ENCODE measurements at places on chromosomes 6 and 20.
A peak's percentile ranks its signal among the peaks of the same experiment; 100 is the strongest.

GRCh38 chr6:1496836-1497760 is 107.7 kb downstream of the FOXF2 start:
- no peak for DNase-seq

- no peak for DNase-seq
These were observed 372.7 kb downstream of the ADGRB3 start for GRCh38 chr6:69007781-69008180.

GRCh38 chr6:111231090-111231459 is 143.8 kb downstream of the SLC16A10 start:
- no peak for DNase-seq

DNA sequence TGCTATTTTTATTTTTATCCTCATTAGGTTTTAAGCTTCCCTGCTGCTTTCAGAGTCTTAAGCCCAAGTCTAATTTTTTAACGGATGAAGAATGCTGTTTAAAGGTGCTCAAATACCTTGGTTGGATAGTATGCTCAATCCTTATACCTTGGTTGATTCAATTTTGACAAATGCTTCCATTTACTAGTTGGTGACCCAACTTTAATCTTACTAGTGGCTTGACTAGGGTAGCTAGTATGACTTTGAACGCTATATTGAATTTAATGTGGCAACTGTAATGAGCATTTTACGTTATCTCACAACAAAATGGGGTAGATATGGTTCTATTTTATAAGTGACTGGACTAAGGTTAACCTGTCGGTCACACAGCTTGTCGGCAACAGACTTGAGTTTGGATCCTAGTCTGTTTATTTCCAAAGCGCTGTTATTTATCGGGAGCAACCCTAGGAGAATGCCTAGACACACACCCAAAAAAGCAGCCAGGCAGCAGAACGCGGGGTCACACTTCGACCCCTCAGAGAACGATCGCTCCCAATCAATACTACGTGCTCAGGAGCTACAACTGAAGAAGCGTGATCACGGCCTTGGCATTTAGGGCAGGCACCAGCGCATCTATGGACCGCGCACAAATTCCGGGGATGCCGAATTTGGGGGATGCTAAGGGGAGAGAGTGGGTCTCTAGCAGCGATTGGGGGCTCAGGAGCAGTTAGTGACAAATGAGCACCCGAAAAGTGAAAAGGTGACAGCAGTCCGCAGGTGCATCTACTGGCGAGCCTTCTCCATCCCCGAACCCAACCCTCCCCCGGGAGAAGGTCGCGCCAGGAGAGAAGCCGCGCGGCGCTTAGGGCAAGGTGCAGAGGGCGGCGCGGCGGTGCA is 586 bp upstream of the ALDH5A1 start:
- no peak for DNase-seq

- DNase-seq: no peak
These were observed 731.3 kb upstream of the NRSN1 start for GRCh38 chr6:23394681-23395080.

- no peak for DNase-seq
These were observed 20.4 kb downstream of the VTA1 start for GRCh38 chr6:142167486-142167885.

DNA sequence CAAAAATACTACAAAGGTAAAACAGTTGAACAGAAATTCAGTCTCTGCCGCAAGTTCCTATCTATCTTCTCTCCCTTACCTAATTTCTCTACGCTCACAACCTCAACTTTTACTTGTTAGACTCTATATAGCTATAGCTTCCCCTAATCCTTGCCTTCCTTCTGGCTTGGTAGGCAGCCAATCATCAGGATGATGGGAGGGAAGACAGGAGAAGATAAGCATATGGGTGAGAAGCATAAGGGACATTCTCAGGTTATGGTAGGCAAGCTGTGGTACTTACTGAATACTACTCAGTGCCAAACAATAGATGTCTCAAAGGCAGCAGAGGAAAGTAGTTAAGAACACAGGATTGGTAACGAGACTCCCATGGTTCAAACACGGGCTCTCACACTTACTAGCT is 7.8 kb downstream of the CCNC start:
- no peak for DNase-seq

DNA sequence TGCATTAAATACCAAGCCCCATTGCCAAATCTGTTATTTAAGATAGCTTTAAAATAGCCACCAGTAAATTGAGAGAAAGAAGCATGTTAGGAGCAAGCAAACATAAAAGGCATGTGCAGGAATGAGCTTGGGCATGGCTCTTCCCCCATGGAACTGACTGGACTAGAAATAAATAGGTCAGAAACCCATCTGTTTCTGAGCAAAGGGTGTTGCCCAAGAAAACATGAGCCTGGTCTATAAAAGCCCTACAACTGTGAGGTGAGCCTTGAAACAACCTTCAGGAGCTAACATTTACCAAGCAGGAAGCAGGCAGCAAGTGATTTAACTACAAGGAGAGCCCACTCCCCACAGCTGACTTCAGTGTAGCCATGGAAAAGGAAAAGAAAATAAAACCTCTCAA is 126.3 kb downstream of the C6orf118 start:
- no peak for DNase-seq

DNA sequence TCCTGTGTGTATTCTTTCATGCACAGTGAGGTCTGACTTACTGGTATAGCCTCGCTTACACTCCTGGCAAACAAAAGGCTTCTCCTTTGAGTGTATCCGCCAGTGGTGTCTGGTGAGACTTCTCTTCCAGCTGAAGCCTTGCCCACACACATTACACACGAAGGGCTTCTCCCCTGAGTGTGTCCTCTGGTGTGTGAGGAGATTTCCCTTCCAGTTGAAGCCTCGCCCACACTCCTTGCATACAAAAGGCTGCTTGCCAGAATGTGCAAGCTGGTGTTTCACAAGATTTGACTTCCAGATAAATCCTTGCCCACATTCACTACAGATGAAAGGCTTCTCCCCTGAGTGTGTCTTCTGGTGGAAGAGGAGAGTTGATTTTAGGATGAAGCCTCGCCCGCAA is 21.5 kb downstream of the ZNF337 start:
- DNase-seq: no peak

DNA sequence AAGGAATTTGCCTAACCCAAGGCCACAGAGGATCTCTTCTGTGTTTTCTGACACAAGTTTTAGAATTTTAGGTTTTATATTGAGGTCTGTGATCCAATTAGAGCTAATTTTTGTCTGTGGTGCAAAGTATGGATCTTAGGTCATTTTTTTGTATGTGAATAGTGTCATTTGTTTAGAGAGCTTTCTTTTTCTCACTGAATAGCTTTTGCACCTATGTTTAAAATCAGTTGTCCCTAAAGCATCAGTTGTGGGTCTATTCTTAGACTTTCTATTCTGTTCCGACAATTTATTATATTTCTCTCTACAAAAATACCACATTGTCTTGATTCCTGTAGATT is 341 bp upstream of the MCM9 start:
- DNase-seq: no peak

GRCh38 chr20:47262365-47263013 is 94.0 kb downstream of the ZMYND8 start:
- DNase-seq: no peak

- no peak for DNase-seq
These were observed 3.2 kb upstream of the ABT1 start for GRCh38 chr6:26593278-26594130.

GRCh38 chr6:111829998-111830397 is 43.3 kb downstream of the FYN start:
- DNase-seq: no peak

- peak; percentile 47 for DNase-seq
These were observed 176.6 kb upstream of the POU3F2 start for GRCh38 chr6:98657764-98658163.

DNA sequence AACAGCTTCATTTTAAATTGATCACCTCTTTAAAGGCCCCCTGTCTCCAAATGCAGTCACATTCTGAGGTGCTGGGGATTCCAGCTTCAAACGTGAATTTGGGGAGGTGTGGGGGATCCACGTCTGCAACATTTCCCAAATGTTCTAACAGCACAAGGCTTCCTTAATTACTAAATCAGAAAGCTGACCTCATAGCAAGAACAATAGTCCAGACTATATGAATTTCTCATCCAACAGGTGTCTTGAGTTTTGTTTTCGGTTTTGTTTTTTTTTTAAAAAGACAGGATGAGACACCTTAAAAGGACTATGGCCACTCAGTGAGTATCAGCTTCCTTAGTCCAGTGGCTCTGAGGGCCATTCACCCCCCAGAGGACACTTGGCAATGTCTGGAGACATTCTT is 11.5 kb downstream of the ATP9A start:
- no peak for DNase-seq

DNA sequence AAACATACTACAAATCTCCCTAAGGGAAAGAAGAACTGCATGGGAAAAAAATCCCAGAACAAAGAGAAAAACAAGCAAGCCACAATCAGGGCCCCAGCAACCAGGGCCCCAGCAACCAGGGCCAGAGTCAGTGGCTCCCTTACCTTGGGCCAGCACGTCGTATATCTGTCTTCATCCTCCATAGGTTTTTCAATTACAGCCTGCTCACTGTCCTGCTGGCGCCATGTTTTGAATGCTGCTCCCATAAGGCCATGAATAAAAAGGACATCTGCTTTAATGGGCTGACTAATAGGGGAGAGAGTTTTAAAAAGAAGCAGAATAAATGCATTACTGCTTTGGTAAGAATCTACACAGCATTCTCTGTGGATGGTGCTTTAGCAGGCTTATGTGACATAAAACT is 49.2 kb downstream of the SERAC1 start:
- DNase-seq: no peak

GRCh38 chr6:11366183-11366933 is 133.9 kb upstream of the NEDD9 start:
- no peak for DNase-seq

- peak; percentile 77 for DNase-seq
These were observed 128.8 kb downstream of the SOBP start for GRCh38 chr6:107618672-107619071.

GRCh38 chr6:44254191-44255104 is 2.9 kb downstream of the SLC35B2 start:
- DNase-seq: no peak

- no peak for DNase-seq
These were observed 71.1 kb upstream of the RUNX2 start for GRCh38 chr6:45256697-45257695.

DNA sequence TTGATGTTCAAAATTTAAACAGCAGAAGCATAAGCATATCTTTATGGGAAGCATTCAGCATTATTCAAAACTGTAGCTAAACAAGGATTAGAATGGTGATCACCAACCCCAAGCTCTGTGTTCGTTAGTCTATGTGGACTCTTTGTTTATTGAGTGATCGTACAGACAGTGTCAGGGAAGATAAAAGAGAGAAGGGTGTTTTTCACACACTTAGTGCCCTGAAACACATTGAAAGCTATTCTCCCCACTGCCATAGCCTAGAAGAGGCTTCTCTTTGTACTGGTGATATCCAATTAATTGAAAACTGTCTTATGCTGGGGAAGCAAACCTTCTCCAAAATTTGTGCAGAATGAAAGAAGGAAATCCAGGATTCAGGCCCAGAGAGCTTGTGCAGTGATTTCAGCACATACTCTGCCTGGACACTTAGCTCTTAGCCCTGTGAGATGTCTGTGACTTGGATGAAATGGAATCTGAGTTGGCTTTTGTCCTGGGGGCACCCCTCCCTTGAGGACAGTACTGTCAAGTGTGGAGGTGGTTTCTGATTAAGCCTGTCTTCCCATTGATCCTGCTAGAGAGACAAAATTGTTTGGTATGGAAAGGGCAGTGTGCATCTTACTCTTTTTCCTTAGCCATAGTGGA is 125.7 kb upstream of the MTHFD1L start:
- no peak for DNase-seq

DNA sequence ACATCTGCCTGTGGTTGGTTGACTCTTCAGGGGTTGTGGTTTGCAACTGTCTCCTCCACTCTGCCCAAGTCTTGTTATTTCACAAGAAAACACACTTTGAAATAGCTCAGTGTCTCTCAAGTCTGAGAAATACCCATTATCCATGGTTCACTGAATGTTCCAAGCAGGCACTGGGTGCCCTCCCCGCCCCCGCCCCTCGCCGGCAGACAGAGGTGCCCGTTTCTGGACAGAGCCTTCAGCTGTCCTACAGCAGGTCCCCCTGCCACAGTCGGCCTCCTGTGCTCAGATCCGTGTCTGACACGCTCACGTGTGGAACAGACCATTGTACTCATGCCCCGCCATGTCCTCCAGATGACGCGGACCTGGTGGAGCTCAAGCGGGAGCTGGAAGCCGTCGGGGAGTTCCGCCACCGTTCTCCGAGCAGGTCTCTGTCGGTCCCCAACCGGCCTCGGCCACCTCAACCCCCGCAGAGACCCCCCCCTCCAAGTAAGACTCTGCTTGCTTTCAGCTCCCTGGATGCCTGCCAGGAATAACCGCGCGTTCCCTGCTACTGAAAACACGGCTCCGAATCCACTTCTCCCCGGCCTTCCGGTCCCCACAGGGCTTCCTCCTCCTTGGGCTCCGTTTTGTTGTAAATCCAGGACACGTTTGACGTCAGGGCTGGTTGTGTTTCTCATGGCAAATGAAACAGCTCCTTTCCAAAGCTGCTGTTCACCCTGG is 81.4 kb downstream of the SERAC1 start:
- peak; percentile 96 for DNase-seq

All from Jurkat, Clone E6-1 (cell line).